KBM-7 (cell line): ENCODE measurements at places on chromosomes 4 and X.

GRCh38 chr4:23853986-23854660, 35.7 kb downstream of the PPARGC1A start:
- no peak for DNase-seq

GRCh38 chr4:2284161-2284933, 22.4 kb upstream of the MXD4 start:
- DNase-seq: no peak

- DNase-seq: no peak
Measured at GRCh38 chrX:23782455-23782854, 518 bp upstream of the SAT1 start.

DNA sequence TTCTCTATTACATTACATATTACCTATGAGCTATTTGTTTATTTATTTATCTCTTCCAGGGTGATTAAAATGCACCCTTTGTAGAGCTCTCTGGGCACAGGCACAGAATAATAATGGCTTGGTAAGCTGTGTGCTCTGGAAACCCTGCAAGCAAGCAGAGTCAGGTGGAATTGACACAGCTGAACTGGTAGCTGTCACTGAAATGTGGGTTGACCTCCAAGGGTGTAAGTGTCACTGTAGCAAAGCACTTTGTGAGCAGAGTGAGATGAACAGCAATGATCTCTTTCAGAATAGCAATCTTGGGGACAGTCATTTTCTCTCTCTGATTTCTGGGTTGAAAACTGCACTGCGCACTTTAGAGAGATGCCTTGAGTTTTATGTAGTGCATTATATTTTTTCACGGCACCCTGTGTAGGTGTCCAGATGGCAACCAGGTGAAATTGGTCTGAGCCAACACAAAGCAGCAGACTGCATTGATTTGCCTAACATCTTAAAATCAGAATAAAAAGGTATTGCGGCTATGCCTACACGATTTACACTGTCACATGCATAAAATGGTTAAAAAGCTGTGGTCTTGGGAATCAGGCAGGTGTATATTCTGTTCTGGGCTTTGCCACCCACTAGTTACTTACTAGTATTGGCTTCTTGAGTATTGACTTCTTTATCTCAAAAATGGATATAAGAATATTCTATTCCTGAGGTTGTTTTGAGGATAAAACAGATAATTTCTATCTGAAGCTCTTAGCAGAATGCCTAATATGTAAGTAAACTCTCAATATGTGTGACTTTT, 450.3 kb downstream of the RAPGEF2 start:
- DNase-seq: no peak

DNA sequence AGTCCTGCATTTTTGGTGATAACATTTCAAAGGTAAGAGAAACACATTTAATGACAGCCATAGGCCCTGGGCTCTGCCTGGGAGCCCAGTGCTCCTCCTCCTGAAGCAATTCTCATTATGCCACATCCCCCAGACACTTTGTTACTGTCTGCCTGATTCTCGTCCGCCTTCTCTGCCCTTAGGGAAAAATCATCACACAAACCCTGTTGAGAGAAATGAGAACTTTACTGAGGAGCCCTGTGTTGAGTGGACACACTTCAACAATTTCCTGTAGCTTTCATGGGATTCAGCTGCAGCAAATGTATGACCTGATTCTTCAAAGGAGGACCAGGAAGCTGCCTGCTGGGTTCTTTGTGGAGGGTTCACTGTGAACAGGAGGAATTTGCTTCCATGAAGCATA, 566.5 kb upstream of the FRG1 start:
- DNase-seq: no peak

- no peak for DNase-seq
Measured at GRCh38 chr4:182000077-182000476, 243.1 kb upstream of the TENM3 start.

GRCh38 chrX:30364229-30364628, 55.0 kb upstream of the NR0B1 start:
- DNase-seq: no peak

GRCh38 chr4:53147711-53148110, 218.2 kb downstream of the SCFD2 start:
- no peak for DNase-seq

DNA sequence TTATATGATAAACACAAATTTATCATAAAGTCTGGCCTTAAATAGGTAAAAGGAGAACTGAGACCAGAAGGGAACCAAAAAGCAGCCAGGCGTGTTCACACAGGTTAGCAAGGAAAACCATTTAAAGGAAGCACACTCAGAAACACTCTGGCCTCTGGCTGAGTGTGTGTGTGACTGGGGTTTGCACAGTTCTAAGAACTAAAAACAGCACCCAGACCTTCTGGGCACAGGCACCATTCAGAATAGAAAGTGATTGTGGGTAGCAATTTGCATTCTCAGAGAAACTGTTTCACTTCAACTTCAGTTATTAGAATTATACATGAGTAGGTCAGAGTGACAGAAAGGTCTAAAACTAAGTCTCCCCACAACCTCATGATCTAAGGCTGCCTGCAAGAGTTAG, 10.0 kb downstream of the GPR82 start:
- DNase-seq: peak; percentile 45

- DNase-seq: no peak
Measured at GRCh38 chrX:45935408-45935807, 609.8 kb downstream of the ZNF674 start.

DNA sequence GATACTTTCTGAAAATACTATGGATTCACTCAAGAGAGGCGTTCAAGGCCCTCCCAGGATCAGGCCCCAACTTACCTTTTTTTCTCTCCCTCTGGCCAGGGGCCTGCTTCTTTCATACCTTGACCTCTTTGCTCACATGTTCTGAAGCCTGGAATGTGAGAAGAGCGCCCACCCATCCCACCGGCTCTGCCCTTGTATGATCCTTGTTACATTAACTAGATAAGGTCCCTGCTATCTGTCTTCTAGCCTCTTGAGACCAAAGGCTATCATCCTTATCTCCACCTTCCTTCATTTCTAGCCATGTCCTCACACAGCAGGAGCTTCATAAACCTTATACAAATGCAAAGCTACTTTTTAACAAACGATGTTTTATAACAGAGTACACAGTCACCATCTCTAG, 45.9 kb downstream of the PROM1 start:
- no peak for DNase-seq

- no peak for DNase-seq
Measured at GRCh38 chr4:41211951-41212615, 2.3 kb downstream of the APBB2 start.

GRCh38 chrX:8969378-8969777, 64.5 kb downstream of the FAM9B start:
- no peak for DNase-seq

DNA sequence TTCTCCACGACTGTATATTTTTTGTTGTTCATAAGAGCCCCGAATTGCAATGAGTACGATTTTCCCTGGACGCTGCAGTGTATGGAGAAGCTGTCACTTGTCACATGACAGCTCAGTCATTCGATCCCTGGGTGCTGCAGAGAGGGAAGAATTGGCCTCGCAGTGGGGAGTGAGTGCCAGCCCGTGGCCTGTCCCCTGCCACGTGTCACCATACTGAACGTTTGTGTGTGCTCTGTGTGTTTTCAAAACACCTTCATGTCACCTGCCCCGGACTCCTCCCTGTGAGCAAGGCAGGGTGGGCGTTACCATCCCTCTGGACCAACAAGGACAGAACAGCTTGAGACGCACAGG, 77.9 kb downstream of the TBL1X start:
- DNase-seq: no peak

DNA sequence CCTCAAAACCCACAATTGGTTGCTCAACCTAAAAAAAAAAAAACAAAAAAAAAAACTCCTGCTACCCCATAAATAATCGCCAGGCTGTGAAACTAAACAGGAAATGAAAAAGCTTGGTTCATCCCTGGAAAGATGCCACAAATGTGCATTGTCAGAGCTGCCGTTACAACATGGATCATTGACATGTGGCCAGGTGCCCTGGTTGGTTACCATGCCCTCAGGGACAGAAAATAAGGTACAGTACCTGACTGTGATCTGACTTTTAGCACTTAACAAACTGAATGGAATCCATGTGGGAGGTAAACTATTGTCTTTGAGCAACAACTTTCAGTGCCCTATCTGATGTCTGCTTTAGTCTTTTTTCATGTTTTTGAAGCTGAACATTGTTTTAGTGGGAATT, 118.0 kb upstream of the RPL34 start:
- no peak for DNase-seq

DNA sequence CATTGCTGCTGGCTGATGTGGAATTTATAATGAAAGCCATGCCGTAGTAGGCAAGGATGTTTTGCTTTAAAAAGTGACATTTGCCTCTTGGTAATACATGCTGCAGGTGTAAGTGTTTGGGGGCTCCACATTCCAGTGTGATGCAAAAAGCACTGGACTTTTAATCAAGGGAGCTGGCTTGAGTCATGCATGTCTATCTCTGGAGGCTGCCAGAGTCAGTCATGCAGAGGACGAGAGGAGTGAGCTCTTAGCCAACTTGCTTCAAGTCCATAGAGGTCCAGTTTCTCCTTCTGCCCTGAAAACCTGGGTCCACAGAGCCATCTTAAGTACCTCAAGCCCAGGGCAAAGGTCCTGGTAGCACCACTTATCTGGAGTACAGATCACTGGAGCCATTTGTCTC, 11.6 kb upstream of the CXCL13 start:
- no peak for DNase-seq

- no peak for DNase-seq
Measured at GRCh38 chr4:73948291-73948690, 33.5 kb downstream of the PF4 start.

- DNase-seq: no peak
Measured at GRCh38 chrX:70046978-70047377, 2.8 kb downstream of the AWAT2 start.

- DNase-seq: no peak
Measured at GRCh38 chr4:38311495-38312126, 351.4 kb downstream of the PTTG2 start.

GRCh38 chr4:17313194-17313593, 198.7 kb downstream of the QDPR start:
- no peak for DNase-seq

DNA sequence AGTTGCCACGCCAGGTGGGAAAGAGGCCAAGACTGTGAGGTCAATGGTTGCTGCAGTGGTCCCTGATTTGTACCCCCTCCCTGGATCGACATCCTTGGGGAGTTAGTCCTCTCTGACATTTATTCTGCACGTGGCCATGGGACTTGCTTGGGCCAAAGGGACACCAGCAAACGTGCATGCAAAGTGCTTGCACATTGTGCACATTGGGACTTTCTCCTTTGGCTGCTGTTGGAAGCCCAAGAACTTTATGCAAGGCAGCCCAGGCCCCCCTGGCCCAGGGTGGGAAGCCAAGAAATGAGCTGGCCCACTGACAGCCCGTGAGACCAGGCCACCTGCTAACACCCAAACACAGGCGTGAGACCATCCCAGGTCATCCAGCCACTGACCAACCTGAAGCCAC, 38.1 kb downstream of the SLC2A9 start:
- no peak for DNase-seq

- no peak for DNase-seq
Measured at GRCh38 chrX:36334572-36334971, 415.0 kb downstream of the CFAP47 start.

- DNase-seq: no peak
Measured at GRCh38 chr4:108058685-108059440, 69.2 kb downstream of the HADH start.

- peak; percentile 77 for DNase-seq
Measured at GRCh38 chr4:163332526-163333406, at the start of gene NPY1R. TSS of gene NPY1R (minus strand) at chr4:163332596. CDS start at chr4:163326554, 6,042 bp downstream.

DNA sequence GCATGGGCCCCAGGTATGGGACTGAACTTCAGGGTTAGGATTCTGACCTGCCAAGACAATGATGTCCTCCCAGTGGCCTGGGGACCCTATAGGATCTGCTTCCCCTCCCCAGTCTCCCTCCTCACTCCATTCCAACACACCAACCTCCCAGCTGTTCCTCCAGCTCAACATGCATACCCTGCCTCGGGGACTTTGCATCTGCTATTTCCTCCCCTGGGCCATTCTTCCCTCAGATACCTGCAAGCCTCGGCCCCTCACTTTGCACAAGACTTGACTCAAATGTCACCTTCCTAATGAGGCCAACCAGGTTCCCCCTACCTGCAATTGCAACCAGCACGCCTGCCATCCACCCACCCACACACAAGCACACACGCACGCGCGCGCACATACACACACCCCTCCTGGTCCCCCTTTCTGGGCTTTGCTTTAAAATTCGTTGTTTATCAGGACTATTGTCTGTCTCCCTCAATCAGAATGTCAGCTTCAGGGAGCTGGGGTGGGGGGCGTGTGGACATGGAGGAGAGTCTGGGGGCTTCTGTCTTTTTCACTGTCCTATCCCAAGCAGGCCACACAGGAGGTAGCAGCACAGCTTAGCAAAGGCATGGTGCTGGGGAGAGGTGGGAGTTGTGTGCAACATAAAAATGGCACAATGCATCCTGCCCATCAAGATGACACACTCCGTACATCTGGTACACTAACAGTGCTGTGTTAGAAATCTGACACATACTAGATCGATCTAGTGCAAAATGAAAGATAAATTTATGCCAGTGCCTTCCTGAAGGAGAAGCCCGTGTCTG, 20.6 kb upstream of the PPP2R2C start:
- no peak for DNase-seq

DNA sequence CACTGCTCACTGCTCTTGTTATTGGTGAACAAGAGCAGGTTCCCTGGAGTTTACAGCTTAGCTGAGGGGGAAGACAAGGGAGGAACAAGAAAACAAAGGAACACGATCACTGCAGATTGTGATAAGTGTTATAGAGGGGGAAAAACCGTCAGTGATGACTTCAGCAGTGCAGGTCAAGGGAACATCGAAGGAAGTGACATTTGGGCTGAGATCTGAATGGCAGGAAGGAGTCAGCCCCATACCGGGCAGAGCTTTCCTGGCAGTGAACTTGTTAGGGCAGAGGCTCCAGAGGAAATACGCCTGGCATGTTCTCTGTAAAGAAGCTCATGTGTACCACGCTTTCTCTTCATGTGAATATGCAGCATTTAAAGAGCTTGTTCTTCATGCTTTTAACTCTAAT, 78.1 kb downstream of the LDB2 start:
- DNase-seq: no peak

DNA sequence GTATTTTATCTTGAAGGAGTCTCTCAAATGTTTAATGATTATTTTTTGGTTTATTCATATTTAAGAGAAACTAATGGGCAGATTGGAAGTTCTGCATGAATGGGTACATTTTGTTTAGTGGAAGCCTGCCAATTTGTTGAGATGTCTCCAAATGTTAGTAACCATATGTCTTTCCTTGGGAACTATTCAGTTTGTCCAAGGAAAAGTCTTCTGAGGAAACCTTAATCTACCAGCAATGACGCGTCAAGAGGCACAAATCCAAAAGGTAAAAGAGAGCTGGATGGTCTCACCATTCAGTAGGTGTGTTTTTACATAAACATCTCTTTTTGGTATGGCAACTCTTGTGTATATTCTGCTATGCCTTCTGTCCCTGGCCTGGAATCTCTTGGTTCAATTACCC, 37.4 kb upstream of the NDST3 start:
- DNase-seq: no peak

DNA sequence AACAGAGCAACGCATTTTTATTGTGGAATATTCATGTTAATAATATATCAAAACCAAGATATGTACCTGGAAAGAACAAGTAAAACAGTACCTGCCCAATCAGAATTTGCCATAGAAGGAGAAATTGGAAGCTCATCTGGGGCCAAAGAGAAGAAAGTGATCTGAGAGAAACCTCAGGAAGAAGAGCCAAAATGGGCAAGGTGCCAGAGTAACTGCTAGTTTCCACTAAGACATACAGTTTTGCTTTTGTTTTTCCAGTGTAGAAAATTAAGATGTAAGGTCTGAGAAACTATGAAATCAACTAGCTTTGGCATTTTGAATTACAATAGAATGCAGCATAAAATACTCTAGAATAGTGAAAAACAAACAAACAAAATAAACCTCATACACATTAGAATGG, 2201.2 kb downstream of the ARAP2 start:
- DNase-seq: no peak
